ENCODE measurements at places on chromosomes 7 and 10. TPM values are rescaled to one million over a fixed set of nuclear protein-coding genes. Genes with fewer than 3 reads are reported as not detected.

DNA sequence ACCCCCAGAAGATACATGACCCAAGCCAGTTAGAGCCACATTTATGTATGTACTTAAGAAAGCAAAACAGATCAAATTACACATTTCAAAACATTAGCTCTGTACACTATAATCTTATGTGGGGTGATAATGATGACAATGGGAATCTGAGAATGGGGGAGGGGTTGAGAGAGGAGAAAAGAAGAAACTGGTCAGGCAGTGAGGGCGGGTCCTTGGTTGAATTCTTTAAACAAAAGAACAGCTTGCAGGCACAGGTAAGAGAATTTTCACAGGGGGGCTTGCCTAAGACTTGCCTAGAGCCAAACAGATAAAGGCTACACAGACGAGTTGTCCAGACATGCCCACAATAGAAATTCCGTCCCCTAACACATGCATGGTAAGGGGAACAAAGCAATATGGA lies 76.8 kb upstream of the PTER start:
- no peaks in the 10 kb centered on the region for H3K27me3 ChIP-seq
- no peak overlapping the region for H3K27ac ChIP-seq
- H3K4me1 ChIP-seq: no peaks in the 10 kb centered on the region

DNA sequence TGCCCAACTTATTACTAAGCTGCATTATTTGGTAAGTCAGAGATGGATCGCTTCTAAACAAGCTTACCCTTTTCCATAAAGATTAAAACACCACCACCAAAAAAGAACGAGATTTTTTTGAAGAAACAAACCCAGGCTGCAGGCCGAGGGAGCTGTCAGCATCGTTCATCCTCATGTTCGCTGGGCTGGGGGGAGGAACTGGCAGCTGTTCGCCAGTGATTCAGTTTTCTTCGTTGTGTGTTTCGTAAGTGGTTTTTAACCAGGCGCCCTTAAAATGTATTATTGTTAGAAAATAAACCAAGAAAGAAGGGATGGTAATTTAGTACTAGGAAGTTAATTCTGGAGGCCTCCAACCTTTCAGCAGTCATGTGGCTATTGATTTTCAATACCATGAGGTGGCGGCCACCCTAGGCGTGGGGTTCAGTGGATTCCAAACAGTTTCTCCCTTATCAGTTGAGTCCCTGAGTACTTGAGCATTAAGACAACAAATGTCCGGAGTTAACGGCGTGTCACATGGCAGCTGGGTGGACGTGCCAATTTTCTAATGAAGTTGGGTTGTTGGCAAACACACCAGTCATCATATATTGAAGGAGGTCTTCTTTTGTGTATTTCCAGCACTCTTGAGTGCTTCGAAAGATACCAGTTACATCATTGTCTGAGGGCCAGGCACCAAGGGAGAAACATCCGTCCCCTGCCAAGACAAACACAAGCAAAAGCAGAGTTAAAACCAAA lies 173.2 kb downstream of the EBF3 start:
- H3K27ac ChIP-seq: no peak overlapping the region
- H3K27me3 ChIP-seq: no peaks in the 10 kb centered on the region
- no peak for DNase-seq
- H3K4me1 ChIP-seq: no peaks in the 10 kb centered on the region
- H3K36me3 ChIP-seq: no peaks in the 10 kb centered on the region
- H3K4me3 ChIP-seq: no peak overlapping the region

GRCh38 chr7:24456526-24457218 lies 116.6 kb upstream of the PALS2 start:
- H3K36me3 ChIP-seq: no peaks in the 10 kb centered on the region
- no peak overlapping the region for H3K27ac ChIP-seq
- no peak overlapping the region for H3K4me3 ChIP-seq
- no peak for DNase-seq
- H3K4me1 ChIP-seq: peaks cover 9% of the 10 kb centered on the region
- peaks cover 3% of the 10 kb centered on the region for H3K27me3 ChIP-seq

DNA sequence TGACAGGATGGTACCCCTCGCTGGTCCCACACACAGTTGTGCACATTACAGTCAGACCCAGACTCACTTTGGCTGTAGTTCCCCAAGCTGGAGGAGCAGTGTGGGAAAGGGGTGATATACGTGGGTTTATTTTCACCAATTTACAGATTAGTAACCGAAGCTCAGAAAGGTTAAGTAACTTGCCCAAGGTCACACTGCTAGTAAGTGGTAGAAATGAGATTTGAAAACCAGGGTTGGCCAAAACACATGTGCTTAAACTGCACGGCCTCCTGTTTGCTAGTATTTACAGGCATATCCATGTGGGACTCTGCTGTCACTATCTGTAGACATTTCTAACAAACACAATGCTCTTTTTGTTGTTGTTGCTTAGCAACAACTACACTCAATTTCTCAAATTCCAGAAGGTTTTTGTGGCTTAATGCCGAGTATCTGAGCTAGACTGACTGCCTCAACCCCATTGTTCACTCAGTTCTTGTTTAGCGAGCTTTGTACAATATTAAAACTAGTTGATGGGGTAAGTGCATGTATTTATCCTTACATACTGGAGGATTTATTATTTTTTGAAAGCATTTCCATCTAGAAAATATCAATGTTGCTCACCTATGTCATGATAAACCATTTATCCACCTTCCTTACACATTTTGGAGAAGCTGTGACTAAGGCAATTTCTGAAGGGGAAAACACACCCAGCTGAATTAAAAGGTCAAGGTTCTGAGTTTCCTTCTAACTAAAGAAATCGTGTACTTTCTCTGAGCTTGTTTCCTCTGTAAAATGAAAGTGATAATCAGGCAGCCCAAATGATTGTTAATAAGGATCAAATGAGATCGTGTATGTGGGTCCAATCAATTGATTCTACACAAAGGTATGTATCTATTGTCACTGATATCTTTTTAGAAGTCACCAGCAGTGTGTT lies 5.3 kb upstream of the TMEM139 start:
- peaks cover 18% of the 10 kb centered on the region for H3K4me1 ChIP-seq
- H3K36me3 ChIP-seq: no peaks in the 10 kb centered on the region
- H3K4me3 ChIP-seq: no peak overlapping the region
- H3K27ac ChIP-seq: peak overlapping the region; percentile 53
- H3K27me3 ChIP-seq: no peaks in the 10 kb centered on the region
- DNase-seq: no peak

DNA sequence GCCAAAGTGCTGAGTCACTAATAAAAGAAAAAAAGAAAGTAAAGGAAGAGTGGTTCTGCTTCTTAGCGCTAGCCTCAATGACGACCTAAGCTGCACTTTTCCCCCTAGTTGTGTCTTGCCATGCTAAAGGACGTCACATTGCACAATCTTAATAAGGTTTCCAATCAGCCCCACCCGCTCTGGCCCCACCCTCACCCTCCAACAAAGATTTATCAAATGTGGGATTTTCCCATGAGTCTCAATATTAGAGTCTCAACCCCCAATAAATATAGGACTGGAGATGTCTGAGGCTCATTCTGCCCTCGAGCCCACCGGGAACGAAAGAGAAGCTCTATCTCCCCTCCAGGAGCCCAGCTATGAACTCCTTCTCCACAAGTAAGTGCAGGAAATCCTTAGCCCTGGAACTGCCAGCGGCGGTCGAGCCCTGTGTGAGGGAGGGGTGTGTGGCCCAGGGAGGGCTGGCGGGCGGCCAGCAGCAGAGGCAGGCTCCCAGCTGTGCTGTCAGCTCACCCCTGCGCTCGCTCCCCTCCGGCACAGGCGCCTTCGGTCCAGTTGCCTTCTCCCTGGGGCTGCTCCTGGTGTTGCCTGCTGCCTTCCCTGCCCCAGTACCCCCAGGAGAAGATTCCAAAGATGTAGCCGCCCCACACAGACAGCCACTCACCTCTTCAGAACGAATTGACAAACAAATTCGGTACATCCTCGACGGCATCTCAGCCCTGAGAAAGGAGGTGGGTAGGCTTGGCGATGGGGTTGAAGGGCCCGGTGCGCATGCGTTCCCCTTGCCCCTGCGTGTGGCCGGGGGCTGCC lies at the start of gene IL6:
Gene IL6, plus strand, starts transcription at position 294 of the 807 bp plus-strand sequence. Its CDS starts 63 bp downstream, at position 357.
- H3K27ac ChIP-seq: peak within 1 kb of the TSS; percentile 90
- peak; percentile 77 for DNase-seq
- peak within 1 kb of the TSS; percentile 58 for H3K4me3 ChIP-seq
- H3K36me3 ChIP-seq: no peaks in the 10 kb centered on the region

DNA sequence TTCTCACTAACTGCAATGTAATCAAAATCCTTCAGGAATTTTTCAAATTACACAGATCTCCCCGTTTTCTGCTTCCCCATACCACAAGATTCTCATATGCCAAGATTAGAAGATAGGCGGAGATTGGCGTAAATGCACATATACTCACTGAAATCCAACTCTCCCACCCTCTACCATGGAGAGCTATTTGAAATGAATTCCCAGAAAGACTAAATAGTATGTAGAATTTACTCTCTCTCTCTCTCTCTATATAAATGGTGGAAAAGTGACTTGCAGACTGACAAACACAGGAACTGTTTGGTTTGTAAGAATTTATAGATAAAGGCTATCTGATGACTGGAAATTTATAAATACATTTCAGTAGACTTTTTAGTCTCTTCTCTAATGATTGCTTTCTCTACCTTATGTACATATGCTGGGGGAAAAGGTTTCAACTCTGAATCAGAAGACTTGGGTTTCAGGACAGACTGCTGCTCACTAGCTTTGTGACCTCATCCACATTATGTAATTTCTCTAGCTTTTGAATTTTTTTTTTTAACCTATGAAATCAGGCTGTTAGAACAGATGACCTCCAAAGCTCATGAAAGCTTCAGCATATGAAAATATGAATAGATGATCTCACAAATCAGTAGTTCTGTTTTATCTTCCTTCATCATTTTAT lies 67.8 kb upstream of the CSTF2T start:
- no peaks in the 10 kb centered on the region for H3K4me1 ChIP-seq
- no peaks in the 10 kb centered on the region for H3K27me3 ChIP-seq
- no peaks in the 10 kb centered on the region for H3K36me3 ChIP-seq
- no peak overlapping the region for H3K4me3 ChIP-seq
- H3K27ac ChIP-seq: no peak overlapping the region

- DNase-seq: peak; percentile 65
- peaks cover 30% of the 10 kb centered on the region for H3K4me1 ChIP-seq
- H3K4me3 ChIP-seq: peak overlapping the region; percentile 47
- H3K27ac ChIP-seq: no peak overlapping the region
These were observed 3.4 kb upstream of the SMARCD3 start for GRCh38 chr7:151251689-151252560.

DNA sequence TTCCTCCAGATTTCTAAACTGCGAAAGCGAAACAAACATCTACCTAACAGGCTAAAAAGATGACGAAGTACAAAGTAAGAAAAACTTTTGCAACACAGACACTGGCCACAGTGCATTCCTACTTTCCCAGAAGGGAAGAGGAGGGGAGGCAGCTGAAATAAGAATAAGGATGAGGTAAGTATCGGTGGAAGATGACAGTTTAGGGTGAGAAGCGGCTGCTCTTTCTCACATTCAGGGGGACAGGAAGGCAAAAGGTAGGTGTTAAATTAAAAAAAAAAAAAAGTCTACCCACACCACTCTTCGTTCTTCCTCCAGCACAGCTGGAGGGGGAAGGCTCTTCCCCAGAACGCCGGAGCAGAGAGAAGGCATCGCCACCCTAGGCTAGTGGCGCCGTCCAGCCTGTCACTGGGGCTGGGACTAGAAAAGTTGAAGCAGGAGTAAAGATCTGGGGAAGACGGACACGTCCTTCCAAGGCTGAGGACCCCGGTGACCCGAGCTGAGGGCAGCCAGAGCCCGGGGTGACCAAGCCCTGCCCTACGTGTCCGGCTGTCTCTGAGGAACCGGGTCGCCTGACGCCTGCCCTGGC lies 846 bp downstream of the DNAJC1 start:
- H3K4me3 ChIP-seq: peak overlapping the region; percentile 75
- H3K4me1 ChIP-seq: peaks cover 30% of the 10 kb centered on the region
- no peaks in the 10 kb centered on the region for H3K36me3 ChIP-seq
- no peaks in the 10 kb centered on the region for H3K27me3 ChIP-seq

GRCh38 chr10:60801522-60801921 lies 23.2 kb downstream of the CDK1 start:
- no peak overlapping the region for H3K4me3 ChIP-seq
- H3K4me1 ChIP-seq: no peaks in the 10 kb centered on the region
- DNase-seq: no peak
- H3K36me3 ChIP-seq: no peaks in the 10 kb centered on the region
- no peak overlapping the region for H3K27ac ChIP-seq

DNA sequence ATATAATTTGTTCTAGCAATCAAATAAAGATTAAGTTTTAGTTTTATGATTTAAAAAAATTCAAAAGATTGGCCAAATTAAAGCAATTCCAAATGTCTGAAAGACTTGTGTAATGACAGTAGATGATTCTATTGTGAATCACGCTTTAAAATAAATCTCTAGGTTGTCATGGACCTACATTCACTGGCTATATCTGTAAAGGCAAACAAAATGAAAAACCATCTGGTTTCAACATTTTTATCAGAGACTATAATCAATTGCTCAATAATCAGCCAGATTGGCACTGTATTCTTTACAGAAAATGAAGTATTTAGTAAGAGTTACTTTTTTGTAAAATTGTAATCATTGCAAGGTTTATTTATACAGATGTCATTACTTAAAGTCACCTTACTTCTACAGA lies 60.7 kb downstream of the DGKB start:
- no peaks in the 10 kb centered on the region for H3K4me1 ChIP-seq
- H3K27ac ChIP-seq: no peak overlapping the region
- no peaks in the 10 kb centered on the region for H3K36me3 ChIP-seq
- H3K27me3 ChIP-seq: no peaks in the 10 kb centered on the region
- no peak overlapping the region for H3K4me3 ChIP-seq
- DNase-seq: no peak

DNA sequence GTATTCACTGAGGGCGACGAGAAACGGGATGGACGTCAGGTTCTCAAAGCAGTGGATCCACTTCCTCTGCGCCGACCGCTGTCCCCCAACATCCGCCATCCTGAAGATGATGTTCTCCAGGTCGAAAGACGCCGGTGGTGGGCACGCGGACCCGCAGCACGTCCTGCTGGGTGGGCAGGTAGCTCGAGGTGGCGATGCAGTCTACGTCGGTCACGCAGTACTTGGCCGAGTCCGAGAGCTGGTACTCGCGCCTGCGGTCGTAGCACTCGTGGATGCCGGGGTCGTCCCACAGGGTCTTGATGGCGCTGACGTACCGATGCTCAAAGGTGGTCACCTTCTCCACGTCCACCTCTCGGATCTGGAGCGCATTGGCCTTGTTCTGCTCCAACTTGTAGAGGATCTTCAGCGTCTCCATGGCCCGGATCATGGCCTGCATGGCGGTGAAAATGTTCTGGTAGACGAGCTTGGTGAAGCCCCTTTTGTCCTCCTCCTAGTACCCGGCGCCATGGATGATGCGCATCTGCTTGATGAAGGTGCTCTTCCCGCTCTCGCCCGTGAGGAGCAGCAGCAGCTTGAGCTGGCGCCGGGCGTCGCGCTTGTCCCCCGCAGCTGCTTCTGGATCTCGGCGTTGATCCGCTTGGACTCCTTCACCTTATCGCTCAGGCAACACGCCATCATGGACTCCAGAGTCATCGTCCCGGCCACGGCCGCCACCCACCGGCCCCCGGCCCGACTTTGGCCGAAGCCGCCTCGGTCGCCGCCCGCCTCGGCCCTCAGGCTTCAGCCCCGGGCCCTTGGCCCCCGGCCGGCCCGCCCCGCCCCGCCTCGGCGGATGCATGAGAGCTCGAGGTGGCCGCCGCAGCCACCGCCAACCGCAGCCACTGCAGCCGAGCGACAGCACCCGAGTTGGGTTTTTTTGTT lies 122.9 kb upstream of the KCTD7 start:
- H3K27me3 ChIP-seq: peaks cover 18% of the 10 kb centered on the region
- no peak overlapping the region for H3K27ac ChIP-seq
- H3K4me3 ChIP-seq: peak overlapping the region; percentile 25
- peak; percentile 24 for DNase-seq
- H3K4me1 ChIP-seq: peaks cover 2% of the 10 kb centered on the region

- H3K27me3 ChIP-seq: no peaks in the 10 kb centered on the region
These were observed 185.7 kb upstream of the TMEM72 start for GRCh38 chr10:44725404-44725803.

The TCAF2 gene
- polyA plus RNA-seq: 4.6 TPM

The PNLIPRP1 gene
- polyA plus RNA-seq: not detected

The TBC1D12 gene
- 3.1 TPM for polyA plus RNA-seq

The PNLIPRP2 gene
- not detected for polyA plus RNA-seq
